ENCODE measurements at places on chromosomes 12 and 14.

DNA sequence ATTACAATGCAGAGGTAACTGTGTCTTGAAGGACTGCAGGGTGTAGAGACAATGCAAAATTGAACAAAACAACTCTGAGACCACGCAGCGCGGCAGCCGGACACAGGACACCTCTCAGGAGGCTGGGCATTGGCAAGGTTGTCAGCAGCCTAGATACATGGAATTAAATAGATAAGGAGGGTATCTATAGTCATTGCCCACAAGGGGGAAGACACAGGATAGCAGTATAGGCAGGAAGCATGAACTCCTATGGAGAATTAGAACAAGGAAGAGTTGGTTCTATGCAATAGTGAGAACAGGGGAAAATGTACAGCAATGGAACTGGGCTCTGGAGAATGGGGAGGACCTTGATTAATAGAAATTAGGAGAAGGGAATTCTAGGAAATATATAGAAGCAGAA, 164.1 kb downstream of the C12orf42 start:
- DNase-seq = no peak

DNA sequence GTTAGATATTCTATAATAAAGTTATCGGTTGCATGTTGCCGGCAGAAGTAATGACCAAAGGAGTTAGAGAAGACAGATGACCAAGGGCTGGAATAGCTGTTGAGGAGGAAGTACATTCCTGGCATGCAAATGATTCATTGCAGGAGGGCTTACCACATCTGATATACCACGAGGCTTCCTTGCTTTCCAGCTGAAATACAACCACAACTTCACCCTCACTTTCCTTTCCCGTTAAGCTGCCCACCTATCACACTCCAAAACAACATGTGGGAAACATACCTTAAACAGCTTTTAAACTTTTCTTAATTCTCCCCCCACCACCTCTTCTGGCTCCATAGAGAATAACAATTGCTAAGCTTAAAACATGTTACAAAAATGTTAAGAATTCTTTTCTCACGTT, 594.1 kb downstream of the NRXN3 start:
- no peak for DNase-seq

- DNase-seq = no peak
These were observed 87.6 kb upstream of the MED13L start for GRCh38 chr12:116365114-116365513.

- DNase-seq = no peak
These were observed 465.2 kb downstream of the PCNX1 start for GRCh38 chr14:71372411-71372838.

DNA sequence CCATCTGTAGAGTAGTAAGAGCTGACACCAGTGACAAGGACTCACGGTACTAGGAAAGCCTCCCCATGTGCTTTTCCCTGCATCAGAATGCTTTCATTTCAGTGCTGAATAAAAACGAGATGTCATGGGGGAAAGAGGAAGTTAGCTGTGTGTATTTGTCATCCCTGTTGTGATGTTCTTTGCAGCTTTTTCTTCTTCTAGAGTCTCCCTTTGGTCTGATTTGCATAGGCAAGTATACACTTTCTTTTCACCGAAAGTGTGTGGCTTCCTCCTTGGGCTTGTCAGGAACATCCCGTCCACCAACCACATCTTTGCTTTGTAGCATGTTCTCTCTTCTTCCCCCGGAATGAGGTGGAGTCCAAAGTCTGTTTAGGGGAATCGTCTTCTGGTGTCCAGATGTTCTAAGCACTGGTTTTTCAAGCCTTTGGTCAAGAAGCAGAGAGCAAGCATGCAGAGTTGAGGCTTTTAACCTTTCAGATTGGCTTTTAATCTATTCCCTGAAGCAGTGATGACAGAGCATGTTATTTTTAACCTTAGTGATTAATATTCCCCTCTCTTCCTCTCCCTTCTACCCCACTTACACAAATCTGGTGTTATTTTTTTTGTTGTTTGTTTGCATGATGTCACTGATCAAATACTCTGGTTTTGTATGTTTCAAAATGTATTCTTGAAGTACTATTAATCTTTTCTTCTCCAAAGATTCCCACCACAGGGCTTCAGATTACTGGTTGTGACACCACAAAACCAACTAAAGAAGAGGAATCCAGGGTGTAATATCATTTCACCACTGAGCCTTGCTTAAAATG, 163.4 kb downstream of the SAMD4A start:
- DNase-seq = no peak

GRCh38 chr12:107326237-107326636, 232.9 kb upstream of the CRY1 start:
- no peak for DNase-seq

DNA sequence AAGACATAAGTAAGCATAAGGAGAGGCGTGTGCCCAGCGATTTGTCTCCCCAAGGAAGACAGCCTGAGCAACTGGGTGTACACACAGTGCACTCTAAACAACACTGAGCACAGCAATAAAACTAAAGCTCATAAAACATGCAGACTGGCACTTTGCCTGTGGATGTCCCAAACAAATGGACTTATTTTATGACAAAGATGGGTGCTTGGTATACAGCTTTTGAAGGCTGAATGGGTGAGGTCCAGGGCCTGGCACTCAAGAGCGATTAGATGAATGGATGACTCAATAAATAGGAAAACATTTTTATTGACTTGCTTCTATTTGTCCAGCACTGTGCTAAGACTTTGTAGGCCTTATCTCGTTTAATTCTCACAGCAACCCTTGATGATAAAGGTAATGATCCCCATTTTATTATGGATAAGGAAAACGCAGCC, 28.5 kb downstream of the LGMN start:
- no peak for DNase-seq

GRCh38 chr14:77892381-77892871, 92.5 kb downstream of the ADCK1 start:
- DNase-seq = no peak

GRCh38 chr14:49633640-49634546, 1.2 kb downstream of the DNAAF2 start:
- peak; percentile 92 for DNase-seq

- DNase-seq = no peak
These were observed 91.0 kb downstream of the GRIP1 start for GRCh38 chr12:66587912-66588311.

DNA sequence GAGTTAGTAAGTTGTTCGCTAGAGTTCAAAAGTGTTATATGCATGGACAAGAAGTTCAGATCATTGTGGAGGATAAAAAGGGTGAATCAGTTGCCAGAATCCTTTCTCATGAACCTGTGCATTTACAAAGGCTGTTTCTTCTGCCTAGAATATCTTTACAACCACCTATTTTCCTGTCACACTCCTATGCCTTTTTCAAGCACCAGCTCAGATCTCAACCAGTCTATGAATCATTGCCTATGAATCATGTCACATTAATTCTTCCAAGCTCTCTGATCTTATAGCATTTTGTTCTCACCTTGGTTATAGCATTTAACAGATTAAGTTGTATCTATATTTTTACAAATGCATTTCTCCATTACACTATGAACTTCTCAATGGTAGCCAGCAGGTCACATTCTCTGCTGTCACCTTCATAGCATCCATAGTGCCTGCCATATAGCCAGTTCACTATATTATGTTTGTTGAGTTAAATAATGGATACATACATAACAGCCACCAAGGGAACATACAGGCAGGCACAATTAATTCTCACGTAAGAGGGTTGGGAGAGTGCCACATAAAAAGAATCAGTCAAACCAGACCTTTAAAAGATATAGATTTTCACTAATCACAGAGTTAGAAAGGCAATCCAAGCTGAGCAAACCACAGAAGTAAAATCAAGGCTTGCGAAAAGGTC, 573.0 kb downstream of the FOXG1 start:
- DNase-seq = no peak

Data from activated CD4-positive, alpha-beta T cell treated with anti-CD3 and anti-CD28 coated beads for 4 hours (primary cell).